Kasumi-1 (cell line): ENCODE measurements at places on chromosomes 3 and 15.

GRCh38 chr3:144556392-144556791, 584.8 kb downstream of the DIPK2A start:
- DNase-seq: no peak

GRCh38 chr3:132840201-132840700, 118.0 kb upstream of the NPHP3 start:
- DNase-seq: no peak

GRCh38 chr15:83099290-83099689, 8.2 kb upstream of the TM6SF1 start:
- DNase-seq: no peak

DNA sequence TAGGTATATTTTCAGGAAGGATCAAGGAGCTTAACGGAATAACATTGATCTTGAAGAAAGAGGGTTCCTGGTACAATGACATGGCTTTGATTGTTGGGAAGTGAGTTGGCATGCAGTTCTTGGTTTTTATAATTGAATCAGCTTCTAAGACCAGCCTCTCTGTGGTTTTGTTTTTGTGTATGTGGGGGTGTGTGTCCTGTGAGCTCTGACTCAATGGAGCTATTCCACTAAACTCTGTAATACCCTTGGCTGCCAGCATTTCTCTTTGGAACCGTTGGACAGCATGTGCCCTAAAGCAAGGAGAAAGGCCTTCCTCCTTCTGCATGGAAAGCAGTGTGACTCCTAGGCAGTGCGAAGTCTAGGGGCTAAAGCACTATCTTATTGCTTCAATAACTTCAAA, 124.8 kb downstream of the EDEM1 start:
- DNase-seq: no peak

GRCh38 chr3:39631136-39631535, 163.7 kb downstream of the MOBP start:
- no peak for DNase-seq

- DNase-seq: no peak
Measured at GRCh38 chr3:40170395-40170794, 139.1 kb upstream of the EIF1B start.

- DNase-seq: no peak
Measured at GRCh38 chr3:79199966-79200365, 567.8 kb downstream of the ROBO1 start.

DNA sequence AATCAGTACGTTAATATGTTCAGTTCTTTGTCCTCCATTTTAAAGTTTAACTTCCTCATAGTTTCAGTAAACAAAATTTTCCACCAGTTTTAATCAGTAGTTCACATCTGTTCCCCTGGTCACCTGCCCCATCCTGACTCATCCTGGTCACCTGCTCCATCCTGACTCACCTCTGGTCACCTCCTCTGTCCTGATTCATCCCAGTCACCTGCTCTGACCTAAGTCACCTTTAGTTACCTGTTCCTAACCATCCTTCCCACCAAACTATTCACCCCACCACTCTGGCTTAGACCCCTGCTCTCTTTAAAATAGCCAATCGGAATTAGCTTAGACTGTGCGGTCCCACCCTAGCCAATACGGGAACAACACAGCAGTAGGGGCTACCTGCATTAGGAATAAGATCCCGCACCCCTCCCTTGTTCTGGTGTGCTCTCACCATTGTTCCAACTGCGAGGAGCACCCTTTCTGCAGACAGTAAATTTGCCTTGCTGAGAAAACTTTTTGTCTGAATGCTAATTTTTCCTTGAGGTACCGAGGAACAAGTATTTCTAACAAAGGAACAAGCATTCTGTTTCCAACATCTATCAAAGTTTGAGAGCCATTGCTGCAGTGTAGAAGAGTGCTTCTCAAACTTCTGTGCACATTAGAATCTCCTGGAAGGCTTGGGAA, 169.3 kb downstream of the ADAMTS17 start:
- DNase-seq: no peak

GRCh38 chr15:85780225-85780985, 14.3 kb downstream of the KLHL25 start:
- DNase-seq: no peak

GRCh38 chr3:132232231-132232792, 84.9 kb upstream of the ACP3 start:
- DNase-seq: no peak

DNA sequence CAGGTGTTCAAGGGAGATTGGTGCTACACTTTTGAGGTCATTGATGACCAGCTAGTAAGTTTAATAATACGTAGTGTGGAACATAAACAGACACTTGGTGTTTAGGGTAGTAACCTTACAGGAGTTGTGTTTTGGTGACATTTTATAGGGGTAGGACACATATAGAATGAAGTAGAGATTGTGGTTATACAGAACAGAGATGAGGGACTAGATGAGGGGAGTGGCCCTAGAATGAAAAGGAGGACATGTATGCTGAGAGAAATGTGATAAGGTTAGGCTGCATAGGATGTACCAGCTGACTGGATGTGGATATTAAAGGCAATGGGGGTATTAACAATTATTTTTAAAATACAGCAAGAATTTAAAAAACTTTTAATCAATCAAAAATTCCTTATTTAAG, 8.0 kb downstream of the MBNL1 start:
- DNase-seq: peak; percentile 17

DNA sequence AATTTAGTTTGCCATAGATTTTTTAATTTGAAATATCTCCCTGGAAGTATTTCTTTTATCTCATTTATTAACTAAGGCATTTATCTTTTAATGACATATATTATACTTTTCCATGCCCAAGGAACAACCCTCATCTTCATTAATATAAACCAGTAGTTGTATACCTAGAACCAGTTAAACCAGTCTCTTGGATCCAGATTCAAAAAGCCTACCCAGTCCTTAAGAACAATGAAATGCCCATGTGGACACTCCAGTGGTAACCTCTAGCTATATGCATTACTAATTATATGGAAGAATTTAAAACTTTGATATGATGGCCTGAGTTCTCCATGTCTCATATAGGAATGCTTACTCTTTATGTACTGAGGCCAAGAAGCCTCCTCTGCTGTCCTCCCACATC, 4.8 kb downstream of the SIDT1 start:
- no peak for DNase-seq

- DNase-seq: no peak
Measured at GRCh38 chr3:126103121-126104027, 19.4 kb upstream of the SLC41A3 start.

- DNase-seq: no peak
Measured at GRCh38 chr3:36303286-36303685, 77.0 kb upstream of the STAC start.

DNA sequence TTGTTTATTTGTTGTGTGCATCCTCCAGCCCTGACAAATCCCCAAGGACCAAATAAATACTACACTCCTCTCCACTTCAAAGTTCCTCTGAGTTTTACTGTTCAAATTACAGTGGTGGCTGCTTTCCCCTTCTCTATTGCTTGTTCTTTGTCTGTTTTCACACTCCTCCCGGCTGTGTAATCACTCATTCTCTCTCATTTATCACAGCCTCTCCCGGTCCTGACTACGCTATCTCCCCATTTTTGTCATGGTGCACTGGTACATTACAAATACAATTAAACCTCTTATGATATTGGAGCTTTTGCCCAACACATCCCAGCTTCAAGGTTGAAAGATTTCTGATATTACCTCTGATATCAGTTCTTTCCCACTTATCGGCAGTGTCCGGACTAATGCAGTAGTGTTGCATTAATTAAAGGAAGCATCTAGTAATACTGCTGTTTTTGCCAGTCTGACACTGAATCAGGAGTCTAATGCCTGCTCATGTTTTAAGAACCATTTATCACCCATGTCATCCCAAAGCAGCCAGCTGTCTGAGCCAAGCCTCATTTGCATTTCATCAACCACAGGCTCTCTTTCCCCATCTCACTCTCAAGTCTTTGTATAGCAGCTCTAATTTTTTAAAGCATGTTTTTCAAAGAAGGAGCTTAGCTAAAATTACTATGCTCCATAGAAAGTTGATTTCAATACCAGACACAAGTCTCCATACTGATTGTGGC, 740.5 kb downstream of the ROBO2 start:
- DNase-seq: no peak

DNA sequence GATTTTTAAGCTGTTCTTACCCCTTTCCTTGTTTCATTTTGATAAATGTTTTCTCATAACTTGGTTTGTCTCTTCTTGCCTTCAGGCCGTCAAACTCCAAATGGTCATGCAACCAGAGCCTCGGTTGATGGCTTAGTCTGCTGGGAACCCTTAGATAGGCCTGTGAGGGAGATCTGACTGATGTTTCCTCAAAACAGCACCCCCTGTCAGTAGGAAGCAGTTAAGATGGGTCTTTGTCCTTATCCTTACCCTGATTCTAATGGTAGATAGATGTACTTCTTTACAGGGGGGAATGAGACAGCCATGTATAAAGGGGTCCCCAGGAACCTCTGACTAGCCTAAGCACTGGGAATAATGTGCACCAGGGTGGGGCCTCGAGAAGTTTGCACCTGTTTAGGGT, 16.3 kb upstream of the OR5H1 start:
- DNase-seq: no peak

- DNase-seq: no peak
Measured at GRCh38 chr15:61764141-61764540, 296.1 kb downstream of the VPS13C start.

- peak; percentile 47 for DNase-seq
Measured at GRCh38 chr3:33911525-33912322, 113.3 kb downstream of the PDCD6IP start.

DNA sequence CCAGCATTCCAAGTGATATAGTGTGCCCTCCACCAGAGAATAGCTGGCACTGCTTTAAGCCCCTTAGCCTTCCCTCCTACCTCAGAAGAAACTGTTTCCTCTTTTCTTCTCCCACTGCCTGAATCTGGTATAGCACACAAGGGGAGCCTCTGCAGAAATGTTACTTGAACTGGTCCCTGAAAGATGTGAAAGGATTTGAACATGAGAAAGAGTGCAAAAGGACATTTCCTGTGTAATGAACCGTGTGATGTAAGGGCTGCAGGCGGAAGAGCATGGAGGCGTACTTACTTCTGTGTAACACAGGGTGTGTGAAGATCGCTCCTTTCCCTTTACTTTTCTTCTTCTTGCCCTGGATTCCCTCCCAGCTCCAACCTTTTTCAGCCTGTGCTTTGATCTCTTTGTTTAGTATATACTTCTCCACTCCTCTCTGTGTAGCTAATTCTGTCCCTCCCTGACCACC, 8.4 kb downstream of the TMOD3 start:
- peak; percentile 60 for DNase-seq

- peak; percentile 51 for DNase-seq
Measured at GRCh38 chr3:148309390-148310035, 388.2 kb upstream of the AGTR1 start.

DNA sequence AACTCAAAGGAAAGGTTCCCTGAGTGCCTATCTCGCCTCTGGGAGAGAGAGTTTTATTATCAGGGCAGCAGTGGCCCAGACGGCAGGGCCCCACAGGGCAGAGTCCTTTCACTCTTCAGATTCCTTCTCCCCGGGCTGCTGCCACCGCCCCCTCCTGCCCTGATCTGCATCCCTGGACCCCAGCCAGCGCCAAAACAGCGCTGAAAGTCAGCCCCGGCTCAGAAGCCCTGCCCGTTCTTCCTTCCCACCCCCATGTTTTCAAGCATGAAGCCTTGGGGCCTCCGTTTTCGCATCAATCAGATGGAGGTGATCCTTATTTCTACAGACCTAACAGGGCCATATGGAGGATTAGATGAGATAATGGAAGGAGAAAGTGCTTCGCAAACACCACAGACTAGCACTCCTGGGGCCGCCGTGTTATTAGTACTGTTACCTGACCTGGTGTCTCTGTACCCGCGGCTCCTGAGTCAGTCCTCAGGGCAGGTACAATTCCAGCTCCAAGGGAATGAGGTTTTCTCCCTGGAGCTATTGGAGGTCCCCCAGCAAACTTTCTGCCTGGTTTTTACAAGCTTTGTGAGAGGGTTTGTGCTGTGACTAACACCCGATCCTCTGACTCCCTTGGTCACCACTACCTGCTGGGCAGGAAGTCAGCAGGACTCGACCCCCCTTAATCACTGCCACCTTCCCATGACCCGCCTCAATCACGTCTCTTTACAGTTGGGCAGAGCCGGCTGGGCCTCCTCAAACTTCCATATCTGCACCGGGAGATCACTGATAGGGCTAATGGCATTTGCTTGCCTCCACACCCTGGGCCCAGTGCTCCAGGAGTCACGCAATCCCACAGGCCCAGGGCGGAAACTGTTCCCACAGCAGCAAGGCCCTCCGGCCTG, 39.5 kb upstream of the TSEN2 start:
- no peak for DNase-seq

- DNase-seq: no peak
Measured at GRCh38 chr15:25342629-25343028, 96.2 kb downstream of the UBE3A start.

DNA sequence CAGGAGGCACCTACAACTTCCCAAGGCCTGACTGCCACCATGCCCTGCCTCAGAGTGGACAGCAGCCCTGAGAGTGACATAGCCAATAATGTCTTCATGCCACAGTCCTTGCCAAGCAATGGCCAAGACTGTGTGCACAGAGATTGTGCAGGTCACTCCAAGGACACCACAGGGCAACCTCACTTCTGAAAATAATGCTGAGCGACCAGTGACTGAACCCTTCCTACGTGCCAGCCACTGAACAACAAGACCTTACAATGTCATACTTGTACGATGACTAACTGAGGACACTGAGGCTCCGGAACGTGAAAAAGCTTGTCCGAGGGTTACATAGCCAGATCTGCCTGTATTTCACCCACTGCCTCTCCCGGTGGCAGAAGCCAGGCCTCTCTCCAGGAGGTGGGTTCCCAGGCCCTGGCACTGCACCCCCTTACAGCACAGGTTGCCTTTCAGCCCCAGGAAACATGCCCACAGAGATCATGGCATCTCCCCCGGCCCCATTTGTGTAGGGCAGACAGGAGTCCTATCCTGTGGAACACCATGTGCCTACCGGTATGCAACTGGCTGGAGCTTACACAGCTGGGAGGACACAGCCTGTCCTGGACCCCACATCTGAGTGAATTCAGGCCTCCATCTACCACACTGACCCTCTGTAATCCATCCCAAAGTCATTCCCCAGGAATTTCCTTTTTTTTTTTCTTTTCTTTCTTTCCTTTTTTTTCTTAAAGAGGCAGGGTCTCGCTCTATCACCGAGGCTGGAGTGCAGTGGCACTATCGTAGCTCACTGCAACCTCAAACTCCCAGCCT, 72.3 kb downstream of the SLC12A8 start:
- no peak for DNase-seq

GRCh38 chr3:136177876-136178275, 18.3 kb downstream of the MSL2 start:
- DNase-seq: no peak

DNA sequence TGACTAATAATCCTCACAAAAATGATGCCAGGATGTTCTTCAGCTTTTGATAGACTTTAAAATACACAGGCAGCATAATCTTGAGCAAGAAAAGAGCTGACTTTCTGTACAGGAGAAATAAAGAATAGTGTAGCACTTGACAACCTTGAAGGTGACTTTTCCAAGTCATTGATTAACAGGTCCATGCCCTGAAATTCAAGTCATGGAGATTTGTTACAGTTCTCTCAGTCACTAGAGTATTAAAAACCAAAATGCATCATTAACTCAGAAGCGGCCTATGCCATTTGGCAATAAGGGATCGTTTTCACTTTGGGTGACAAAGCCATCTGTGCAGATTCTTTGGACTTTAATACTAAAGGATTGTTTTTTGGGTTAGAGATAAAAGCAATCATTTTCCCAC, 692.7 kb upstream of the SGO1 start:
- no peak for DNase-seq

GRCh38 chr3:133271539-133271938, 128.3 kb upstream of the BFSP2 start:
- DNase-seq: no peak
